Activated naive CD4-positive, alpha-beta T cell treated with Interleukin-2 at 50 U/mL for 16 hours (primary cell): ENCODE measurements at places on chromosomes 4 and X.
A peak's percentile ranks its signal among the peaks of the same experiment; 100 is the strongest.

GRCh38 chr4:185761352-185762235 lies 50.4 kb downstream of the SORBS2 start:
- DNase-seq = no peak

DNA sequence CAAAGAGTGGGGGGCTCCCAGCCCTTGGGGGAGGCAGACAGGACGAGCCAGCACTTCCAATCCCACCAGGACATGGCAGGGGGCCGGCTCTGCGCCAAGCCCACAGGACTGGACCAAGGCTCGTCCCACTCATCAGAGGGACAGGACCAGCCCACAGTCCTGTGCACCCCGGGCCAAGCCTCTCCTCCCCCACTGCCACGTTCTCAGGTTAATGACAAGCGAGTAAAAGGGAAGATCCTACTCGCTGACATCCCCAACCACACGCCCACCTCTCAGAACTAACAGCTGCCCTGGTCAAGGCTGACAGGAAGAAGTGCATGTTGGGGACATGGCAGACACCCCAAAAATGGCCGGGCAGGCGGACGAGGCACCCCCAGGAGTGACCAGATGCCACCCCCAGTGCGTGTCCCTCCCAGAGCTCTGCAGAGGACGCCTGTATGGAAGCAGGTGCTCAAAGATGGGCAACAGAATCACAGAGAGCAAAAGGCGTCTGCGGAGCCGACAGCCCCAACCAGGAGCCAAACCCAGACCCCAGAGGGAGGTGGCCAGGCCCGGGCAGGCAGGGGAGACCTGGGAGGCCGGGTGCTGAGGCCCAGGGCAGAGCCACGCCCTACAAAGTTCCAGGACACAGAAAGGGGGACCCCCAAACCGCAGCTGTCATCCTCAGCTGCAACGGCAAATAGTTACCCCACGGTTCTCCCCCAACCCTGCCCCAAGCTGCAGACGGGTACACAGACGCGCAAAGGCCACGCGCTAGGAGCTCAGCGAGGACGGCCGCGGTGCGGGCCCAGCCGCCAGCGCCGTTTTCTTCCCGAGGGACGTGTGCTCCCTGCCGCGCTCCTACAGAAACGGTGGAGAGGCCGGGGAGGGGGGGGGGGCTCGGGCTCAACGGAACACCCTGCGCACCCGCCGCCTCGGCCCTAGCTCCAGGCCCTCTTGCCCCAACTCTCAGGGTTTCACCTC lies 1.7 kb downstream of the CTBP1 start:
- peak; percentile 18 for DNase-seq

DNA sequence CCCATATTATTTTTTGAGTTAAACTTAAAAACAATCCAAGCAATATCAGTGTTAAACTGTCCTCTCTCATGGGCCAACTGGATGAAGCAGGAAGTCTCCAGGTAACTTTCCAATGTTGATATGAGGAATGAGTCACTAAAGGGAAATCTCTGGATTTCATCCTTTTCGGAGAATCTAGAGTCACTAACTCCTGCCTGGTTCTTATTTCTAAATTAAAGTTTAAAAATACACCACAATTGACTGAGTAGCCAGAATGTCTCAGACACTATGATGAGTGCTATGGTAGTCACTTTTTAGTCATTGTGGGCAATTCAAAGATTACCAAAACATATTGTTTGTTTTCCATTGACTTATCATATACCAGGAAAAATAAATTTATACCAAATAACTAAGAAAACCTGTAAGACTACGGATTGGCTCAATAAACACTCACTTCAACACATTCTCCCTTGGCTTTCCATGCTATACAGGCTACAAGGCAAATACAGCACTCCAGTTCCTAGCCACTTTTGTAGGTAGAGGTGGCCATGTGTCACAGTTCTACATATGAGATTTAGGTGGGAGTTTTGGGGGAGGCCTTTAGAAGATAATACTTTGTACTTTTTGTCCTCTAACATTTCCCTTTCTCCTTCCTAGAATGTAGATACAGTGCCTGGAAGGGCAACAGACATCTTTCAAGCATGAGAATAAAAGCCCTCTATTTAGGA lies 8.6 kb downstream of the SLC9B2 start:
- DNase-seq = no peak

GRCh38 chr4:140095694-140096482 lies 58.1 kb downstream of the MAML3 start:
- DNase-seq = peak; percentile 48

DNA sequence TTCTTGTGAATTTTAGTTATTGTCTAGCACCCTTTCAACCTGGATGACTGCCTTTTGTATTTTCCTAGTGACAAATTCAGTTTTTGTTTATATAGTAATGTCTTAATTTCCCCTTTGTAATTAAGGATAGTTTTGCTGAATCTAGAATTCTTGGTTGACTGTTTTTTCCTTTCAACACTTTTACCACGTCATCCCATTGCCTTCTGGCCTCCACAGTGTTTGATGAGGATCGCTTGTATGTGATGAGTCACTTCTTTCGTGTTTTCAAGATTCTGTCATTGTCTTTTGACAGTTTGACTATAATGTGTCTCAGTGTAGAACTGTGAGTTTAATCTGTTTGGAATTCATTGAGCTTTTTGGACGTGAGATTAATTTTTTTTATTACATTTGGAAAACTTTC lies 30.1 kb downstream of the KDM6A start:
- DNase-seq = peak; percentile 6

DNA sequence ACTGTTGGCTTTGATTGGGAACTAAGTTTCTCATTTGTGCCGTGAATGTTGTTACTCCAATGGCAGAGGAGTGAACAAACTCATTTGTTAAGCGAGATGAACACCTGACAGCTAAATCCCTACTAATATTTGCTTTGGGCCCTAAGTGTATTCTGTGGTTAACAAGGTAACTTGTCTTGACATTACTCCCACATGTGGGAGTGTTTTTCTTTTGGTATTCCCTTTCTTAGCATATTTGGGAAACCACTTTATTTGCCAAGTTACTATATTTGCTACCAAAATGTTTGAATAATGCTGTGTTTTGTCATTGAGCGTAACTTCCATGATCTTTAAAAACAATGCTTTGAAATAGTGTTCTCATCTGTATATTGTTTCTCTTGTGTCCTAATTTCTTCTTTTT lies 82.5 kb downstream of the ARHGAP10 start:
- no peak for DNase-seq

GRCh38 chr4:61638591-61638990 lies 438.5 kb downstream of the ADGRL3 start:
- DNase-seq = no peak

DNA sequence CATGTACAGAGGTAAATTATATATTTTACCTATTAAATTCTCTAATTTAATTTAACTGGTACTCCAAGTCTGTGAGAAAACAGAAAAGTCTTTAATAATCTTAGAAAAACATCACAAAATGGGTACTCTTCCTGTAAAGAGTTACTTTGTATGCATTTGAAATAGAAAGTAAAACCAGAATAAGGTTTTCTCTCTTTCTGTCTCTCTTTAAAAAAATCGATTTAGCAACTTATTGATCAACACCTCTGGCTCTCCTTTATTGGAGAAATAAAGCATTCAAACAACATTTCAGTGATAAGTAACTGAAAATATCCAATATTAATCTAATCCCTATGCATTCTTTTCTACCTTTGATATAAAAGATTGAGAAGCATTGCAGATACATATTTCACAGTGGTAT lies 27.4 kb downstream of the ATOH1 start:
- DNase-seq = no peak

GRCh38 chr4:168319486-168320019 lies 1.0 kb upstream of the DDX60 start:
- no peak for DNase-seq

DNA sequence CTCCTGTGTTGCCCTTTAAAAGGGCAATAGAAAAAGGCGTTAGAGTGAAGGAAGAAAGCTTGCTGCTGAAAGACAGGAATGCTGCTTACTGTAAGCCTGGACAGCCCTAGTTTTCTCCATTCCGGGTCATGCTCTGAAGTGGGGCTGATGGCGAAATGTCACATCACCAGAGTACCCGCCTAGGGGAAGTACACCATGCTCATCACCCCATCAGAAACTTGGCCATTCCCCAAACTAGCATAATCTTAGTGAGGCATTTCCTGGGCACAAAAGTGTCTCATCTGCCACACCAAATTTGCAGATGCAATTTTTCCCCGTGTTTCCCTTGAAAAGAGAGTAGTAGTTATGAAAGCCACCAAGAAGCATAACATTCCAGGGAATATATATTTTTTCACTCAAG lies 47.8 kb upstream of the CAMK2D start:
- DNase-seq = no peak

DNA sequence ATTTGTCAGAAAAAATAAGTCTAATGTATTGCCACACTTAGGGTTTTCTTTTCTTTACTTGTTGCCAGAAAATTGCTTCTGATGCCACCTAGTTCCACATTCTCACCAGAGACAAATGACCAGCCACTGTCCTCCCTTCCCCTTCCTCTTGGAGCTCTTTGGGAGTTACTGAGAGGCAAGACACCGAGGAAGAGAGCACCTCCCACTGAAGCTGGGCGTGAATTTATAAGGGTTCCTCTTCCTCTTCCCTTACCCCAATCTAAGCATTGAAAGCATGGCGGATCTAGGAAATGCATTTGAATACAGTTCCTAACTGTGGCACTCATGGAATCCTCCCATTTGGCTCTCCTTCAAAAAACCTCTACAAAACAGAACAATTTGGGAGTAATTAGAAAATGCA lies 30.0 kb downstream of the ANXA3 start:
- no peak for DNase-seq

DNA sequence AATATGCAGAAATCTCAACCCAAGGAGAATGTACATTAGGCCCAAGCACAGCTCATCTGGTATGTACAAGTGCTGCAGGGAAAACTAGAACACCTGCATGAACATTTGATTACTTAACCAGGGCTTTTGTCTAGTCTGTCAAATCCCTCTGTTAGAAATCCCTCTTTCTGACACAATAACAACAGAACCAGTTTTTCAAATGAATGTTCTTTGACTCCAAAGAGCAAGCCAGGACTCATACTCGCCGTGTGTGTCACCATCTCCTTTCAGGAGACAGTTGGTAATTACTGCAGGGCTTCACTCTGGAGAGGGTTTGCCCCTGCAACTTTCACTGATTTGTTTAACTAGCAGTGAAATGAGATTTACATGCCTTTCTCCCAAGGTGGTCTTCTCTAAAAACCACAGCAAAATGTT lies 143.0 kb upstream of the FAM241A start:
- no peak for DNase-seq
